Thoracic aorta (tissue), 2 donors: ENCODE measurements at places on chromosomes 6 and 20.

DNA sequence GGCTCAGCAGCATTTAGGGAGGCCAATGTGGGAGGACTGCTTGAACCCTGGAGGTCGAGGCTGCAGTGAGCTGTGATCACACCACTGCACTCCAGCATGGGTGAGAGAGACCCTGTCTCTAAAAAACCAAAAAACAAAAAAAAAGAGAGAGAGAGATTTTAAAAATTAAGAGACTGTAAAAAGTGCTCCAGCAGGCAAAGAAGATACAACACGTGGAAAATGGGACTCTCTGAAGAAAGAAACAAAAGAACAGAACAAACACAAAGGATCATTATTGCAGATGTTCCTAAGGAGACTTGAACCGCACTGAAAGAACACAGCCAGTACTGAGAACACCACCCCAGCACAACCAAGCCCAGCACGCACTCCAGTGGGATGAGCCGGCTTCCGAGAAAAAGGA lies 74.2 kb downstream of the TAF4 start:
- no peak overlapping the region for H3K27ac ChIP-seq
- H3K4me3 ChIP-seq, result no peak overlapping the region
- H3K36me3 ChIP-seq, result peaks cover 52% of the 10 kb centered on the region
- H3K27me3 ChIP-seq, result no peaks in the 10 kb centered on the region
- no peaks in the 10 kb centered on the region for H3K4me1 ChIP-seq
- DNase-seq, result no peak

DNA sequence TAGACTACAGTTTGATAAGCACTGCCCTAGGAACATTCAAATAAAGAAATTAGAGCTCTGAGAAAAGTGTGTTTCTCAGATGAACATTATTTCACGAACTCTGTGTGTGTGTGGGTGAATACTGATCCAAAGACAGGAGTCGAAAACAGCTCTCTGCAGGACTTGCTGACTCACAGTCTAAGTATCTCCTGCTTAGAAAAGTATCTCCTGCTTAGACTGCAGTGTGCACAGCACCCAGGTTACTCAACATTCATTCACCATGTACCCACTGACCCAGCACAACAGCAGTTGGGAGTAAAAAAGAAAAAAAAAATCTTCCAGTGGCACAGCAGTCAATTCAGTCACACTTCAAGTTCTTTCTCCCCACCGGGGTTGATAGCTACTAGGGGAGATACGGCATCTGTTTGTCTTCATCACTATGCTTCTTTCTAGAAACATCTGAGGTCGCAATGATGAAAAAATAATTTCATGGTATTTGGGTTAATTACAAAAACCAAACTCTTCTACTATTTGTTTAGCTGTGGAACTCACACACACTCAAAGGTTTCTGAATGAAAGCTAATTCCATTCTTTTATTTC lies 48.0 kb downstream of the GCLC start:
- H3K27me3 ChIP-seq, result no peaks in the 10 kb centered on the region
- H3K4me3 ChIP-seq, result no peak overlapping the region
- DNase-seq, result no peak
- H3K36me3 ChIP-seq, result peaks cover 3% of the 10 kb centered on the region
- H3K27ac ChIP-seq, result no peak overlapping the region

GRCh38 chr6:101912311-101912710 lies 518.8 kb downstream of the GRIK2 start:
- H3K4me3 ChIP-seq, result no peak overlapping the region
- H3K27ac ChIP-seq, result no peak overlapping the region
- no peaks in the 10 kb centered on the region for H3K4me1 ChIP-seq
- no peaks in the 10 kb centered on the region for H3K27me3 ChIP-seq
- no peak for DNase-seq

DNA sequence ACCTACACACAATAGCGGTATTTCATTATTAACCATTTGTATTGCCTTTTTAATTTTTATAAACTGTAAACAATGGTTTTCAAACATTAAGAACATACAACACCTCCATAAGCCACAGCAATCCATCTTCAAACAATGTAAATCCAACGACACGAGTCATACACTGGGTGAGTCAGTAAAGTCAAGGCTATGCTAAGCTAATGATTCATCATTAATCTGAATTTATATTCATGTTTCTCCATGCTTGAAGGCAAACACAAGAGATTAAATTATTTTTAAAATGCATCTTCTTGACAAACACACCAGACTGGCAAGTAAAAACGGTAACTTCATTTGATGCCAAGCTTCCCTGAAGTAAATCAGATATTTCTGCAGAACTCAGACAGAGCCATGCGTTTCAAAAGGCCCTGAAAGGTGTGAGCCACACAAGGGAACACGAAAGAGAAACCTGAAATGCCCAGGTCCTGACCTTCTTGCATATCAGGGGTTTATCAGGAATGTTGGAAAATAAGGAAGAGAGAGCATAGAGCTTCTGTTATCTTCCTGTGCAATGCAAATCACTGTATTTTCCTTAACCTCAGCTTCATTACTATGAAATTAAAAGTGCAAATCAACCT lies 162.5 kb downstream of the ALDH8A1 start:
- no peaks in the 10 kb centered on the region for H3K36me3 ChIP-seq
- no peak overlapping the region for H3K4me3 ChIP-seq
- H3K27ac ChIP-seq, result no peak overlapping the region
- no peak for DNase-seq
- H3K27me3 ChIP-seq, result no peaks in the 10 kb centered on the region
- no peaks in the 10 kb centered on the region for H3K4me1 ChIP-seq

DNA sequence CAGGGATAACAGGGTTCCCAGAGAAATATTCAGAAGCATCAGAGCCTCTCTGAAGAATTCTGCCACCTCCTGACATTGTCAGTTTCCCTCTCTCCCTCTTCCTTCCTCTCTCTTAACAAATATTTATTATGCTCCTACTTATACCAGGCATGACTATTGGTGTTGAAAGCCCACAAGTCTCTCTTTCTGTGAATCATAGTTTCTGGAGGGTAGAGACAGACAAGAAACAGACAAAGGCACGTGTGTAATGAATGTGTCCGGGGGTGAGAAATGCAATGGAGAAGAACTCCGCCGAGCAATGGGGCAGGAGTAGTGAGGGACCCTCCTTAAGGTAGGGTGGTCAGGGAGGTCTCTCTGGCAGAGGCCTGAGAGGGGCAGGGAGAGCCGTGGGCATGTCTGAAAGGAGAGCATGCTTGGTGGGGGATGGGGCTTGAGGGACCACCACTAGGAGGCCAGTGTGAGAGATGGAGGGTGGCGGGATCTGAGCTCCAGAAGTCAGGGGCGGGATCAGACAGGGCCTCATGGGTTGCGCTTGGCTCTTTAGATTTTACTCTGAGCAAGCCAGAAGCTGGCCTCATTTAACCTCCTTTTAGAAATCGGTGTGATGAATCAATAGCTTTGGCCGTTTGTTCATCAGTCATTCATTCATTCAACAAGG lies 57.3 kb downstream of the EYA2 start:
- no peak overlapping the region for H3K4me3 ChIP-seq
- H3K36me3 ChIP-seq, result no peaks in the 10 kb centered on the region
- H3K4me1 ChIP-seq, result peaks cover 8% of the 10 kb centered on the region
- DNase-seq, result no peak
- no peaks in the 10 kb centered on the region for H3K27me3 ChIP-seq
- H3K27ac ChIP-seq, result no peak overlapping the region
